ENCODE measurements at places on chromosomes 11 and 22. TPM values are rescaled to one million over a fixed set of nuclear protein-coding genes. Genes with fewer than 3 reads are reported as not detected.

GRCh38 chr11:12746593-12747097, 72.4 kb downstream of the TEAD1 start:
- H3K27ac ChIP-seq: no peak overlapping the region
- peaks cover 35% of the 10 kb centered on the region for H3K27me3 ChIP-seq
- H3K4me1 ChIP-seq: no peaks in the 10 kb centered on the region
- H3K4me3 ChIP-seq: no peak overlapping the region
- no peaks in the 10 kb centered on the region for H3K36me3 ChIP-seq

The APOA5 gene
- not detected for total RNA-seq

The TRPT1 gene
- 35.7 TPM for total RNA-seq

The KRTAP5-8 gene
- total RNA-seq: not detected

DNA sequence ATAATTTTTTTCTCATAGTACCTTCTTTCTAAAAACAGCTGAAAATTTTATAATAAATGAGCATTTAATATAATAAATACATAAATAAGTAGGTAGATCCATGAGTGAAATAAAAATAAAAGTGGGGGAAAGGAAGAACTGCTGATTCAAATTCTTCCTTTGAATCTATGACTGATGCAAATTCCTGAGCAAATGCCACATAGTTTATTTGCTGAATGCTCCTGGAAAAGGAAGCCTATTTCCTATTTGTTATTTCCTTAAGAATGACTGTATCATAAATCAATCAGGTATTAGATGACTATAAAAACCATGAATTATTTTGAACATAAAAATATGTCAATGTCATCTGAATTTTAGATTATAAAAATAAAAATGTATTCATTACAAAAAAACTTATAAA, 16.6 kb downstream of the BTBD10 start:
- peaks cover 38% of the 10 kb centered on the region for H3K4me1 ChIP-seq
- no peaks in the 10 kb centered on the region for H3K36me3 ChIP-seq
- H3K4me3 ChIP-seq: no peak overlapping the region
- DNase-seq: no peak
- H3K27ac ChIP-seq: no peak overlapping the region

DNA sequence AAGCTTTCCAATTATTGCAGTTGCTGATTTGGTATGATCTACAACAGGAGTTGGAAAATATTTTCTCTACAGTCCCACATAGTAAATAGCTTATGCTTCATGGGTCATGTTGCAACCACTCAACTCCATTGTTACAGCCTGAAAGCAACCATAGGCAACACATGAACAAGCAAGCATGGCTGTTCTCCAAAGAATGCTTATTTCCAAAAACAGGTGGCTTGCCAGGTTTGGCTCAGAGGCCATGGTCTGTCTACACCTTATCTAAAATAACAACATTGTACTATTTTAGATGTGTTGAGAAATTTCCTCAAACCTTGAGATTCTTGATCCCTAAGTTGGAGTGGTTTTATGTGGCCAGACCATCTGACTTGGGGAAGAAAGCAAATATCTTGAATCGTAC, 153.9 kb upstream of the MPPED2 start:
- H3K4me3 ChIP-seq: no peak overlapping the region
- H3K27me3 ChIP-seq: no peaks in the 10 kb centered on the region
- H3K36me3 ChIP-seq: no peaks in the 10 kb centered on the region
- no peak for DNase-seq
- H3K27ac ChIP-seq: no peak overlapping the region

DNA sequence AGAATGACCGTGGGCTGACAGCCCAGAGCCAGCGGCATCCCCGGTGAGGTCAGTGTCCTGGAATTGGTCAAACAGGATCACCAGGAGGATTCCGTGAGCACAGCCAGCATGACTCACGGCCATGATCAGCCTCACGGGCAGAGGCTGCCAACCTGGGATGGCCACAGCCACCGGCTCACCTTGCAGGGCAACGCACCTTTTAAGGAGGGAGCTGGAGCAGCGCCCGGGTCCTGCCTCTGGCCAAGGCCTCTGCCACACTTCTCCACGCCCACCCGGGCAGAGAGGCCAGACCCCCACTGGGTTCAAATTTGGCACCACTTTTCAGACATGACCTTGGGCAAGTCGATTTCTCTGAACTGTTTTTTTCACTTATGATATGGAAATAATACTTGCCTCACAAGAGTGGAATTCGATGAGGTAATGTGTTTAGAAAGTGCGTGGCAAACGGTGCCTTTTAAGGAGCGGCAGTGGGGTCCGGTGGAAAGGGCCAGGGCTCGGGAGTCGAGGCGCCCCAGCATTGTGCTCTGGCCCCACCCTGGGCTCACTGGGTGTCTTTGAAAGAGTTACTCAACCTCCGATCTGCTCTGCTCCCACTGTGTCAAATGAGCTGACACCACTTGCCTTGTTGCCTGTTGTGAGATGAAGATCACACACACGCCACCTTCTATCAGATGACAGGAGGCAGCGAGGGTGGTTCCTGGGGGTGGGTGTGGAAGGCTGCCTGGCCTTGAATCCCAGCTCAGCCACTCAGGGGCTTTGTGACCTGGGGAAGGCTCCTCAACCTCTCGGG, 16.0 kb downstream of the TXN2 start:
- DNase-seq: no peak
- H3K4me1 ChIP-seq: peaks cover 10% of the 10 kb centered on the region
- no peak overlapping the region for H3K27ac ChIP-seq
- H3K27me3 ChIP-seq: no peaks in the 10 kb centered on the region
- H3K4me3 ChIP-seq: no peak overlapping the region

The CASP12 gene
- not detected for total RNA-seq

The OR5B21 gene
- total RNA-seq: 3.5 TPM

The BRSK2 gene
- total RNA-seq: 0.33 TPM

The GAL3ST3 gene
- not detected for total RNA-seq

DNA sequence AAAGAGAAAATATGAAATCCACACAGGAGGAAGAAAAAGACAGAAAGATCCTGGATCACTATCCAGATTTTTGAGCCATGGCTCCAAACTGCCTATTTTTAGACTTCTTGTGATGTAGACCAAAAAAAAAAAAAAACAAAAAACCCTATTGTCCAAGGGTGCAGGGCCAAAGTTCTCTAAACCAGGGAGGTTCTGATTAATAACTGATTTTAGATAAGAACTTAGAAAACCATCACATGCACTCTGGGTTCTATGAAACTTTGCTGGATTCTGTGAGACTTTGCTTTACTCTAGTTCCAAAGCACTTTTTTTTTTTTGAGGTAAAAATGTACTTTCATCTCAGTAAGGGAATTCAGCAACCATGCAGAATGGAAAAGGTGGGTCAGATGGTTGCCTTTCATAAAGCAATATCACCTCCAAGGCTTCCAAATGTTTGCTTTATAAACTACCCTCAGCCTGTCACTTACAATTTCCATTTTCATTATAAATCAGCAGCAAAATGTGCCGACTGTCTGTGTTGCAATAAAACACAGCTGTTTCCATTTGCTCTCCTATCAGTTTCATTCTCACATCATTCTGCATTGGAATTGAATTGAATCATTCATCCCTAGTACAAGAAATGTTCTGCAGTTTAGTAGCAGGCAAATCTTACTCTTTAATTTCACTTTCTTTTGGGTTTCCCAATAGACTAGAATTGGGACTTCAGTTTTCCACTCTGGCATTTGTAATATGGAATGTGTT, 1584.3 kb upstream of the RAG2 start:
- no peaks in the 10 kb centered on the region for H3K36me3 ChIP-seq
- no peak overlapping the region for H3K27ac ChIP-seq
- DNase-seq: no peak
- no peaks in the 10 kb centered on the region for H3K27me3 ChIP-seq

GRCh38 chr22:34113381-34113780, 193.1 kb upstream of the LARGE1 start:
- DNase-seq: no peak
- H3K4me1 ChIP-seq: no peaks in the 10 kb centered on the region
- H3K27me3 ChIP-seq: no peaks in the 10 kb centered on the region
- H3K36me3 ChIP-seq: no peaks in the 10 kb centered on the region
- H3K4me3 ChIP-seq: no peak overlapping the region

The KCNQ1OT1 gene
- total RNA-seq: 0.52 TPM

DNA sequence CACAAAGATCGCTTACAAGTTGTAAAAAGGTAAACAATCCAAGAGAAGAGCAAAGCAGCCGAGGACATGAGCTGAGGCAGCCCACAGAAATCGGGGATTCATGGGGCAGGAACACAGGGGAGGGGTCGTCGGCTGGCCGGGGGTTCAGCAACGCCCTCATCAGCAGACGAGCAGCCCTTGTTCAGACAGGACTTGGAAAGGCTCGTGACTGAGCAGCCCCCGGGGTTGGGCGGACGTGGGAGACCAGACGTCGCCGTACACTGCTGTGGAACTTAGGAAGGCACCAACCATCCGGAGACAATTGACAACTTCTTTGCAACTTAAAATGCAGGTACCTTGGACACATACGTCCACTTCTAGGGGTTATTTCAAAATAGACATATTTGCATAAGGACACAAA, 370.5 kb downstream of the BRD1 start:
- H3K27me3 ChIP-seq: peaks cover 5% of the 10 kb centered on the region
- no peak overlapping the region for H3K4me3 ChIP-seq
- H3K27ac ChIP-seq: no peak overlapping the region
- no peak for DNase-seq
- no peaks in the 10 kb centered on the region for H3K4me1 ChIP-seq

GRCh38 chr22:19040391-19040861, 81.8 kb downstream of the DGCR2 start:
- no peak overlapping the region for H3K4me3 ChIP-seq
- H3K36me3 ChIP-seq: peaks cover 9% of the 10 kb centered on the region
- peak; percentile 8 for DNase-seq
- H3K27me3 ChIP-seq: no peaks in the 10 kb centered on the region
- H3K4me1 ChIP-seq: peaks cover 4% of the 10 kb centered on the region
- H3K27ac ChIP-seq: no peak overlapping the region

The MRPL40 gene
- 21.3 TPM for total RNA-seq

DNA sequence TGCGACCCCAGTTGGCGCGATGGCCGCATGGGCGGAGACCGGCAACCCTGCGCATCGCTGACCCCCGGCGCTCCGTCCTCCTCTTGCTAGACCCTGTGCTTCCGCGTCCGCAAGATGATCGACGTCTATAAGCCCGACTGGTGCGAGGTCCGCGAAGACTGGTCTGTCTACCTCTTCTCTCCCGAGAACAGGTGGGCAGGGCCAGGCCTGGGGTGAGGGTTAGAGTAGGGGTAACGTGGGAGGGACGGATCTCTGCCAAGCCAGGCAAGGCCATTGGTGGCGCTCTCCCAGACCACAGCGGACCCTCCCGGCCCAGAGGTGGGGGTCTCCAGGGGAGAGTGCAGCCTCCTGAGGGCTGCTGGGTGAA, 92.1 kb downstream of the CACNA1I start:
- no peak for DNase-seq
- H3K27me3 ChIP-seq: peaks cover 44% of the 10 kb centered on the region
- H3K4me1 ChIP-seq: peaks cover 19% of the 10 kb centered on the region
- peak overlapping the region; percentile 34 for H3K4me3 ChIP-seq
- no peaks in the 10 kb centered on the region for H3K36me3 ChIP-seq

DNA sequence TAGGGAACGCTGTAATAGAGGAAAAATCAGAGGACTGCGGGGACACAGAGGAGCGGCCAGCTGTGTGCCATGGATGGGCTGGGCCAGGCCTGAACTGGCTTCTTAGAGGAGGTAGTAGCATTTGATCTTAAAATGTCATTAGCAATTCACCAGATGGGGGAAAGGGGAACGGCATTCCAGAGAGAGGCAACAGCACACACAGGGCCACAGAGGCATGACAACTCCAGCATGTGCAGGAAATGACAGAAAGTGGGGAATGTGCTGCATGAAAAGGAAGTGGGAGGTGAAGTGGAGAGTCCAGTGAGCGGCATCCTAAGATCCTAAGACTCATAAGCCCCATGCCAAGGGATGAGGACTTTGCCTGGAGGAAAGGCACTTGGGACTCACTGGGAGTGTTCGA, 69.0 kb downstream of the UBASH3B start:
- no peak for DNase-seq
- peak overlapping the region; percentile 41 for H3K4me3 ChIP-seq

The PGR gene
- not detected for total RNA-seq

DNA sequence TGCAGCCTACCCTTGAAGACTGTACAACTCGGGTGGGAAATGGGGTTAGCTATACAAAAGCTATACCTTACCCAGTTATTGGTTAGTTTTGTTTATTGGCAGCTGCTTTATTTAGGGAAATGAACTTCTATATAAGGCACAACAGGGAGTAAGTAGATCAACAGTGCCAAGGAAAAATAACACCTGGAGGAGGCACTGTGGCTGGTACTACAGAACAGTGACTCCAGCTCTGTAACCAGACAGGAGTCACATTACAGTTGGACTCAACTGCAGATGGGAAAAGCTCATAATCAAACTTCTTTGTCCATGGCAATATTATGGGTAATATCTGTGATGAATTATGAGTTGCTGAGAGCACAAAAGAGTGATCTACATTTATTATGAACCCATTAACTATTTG, 14.0 kb downstream of the P4HA3 start:
- no peak overlapping the region for H3K4me3 ChIP-seq
- peaks cover 26% of the 10 kb centered on the region for H3K27me3 ChIP-seq
- H3K36me3 ChIP-seq: peaks cover 4% of the 10 kb centered on the region
- peaks cover 2% of the 10 kb centered on the region for H3K4me1 ChIP-seq

- H3K4me1 ChIP-seq: peaks cover 20% of the 10 kb centered on the region
- peak overlapping the region; percentile 98 for H3K27ac ChIP-seq
- no peaks in the 10 kb centered on the region for H3K36me3 ChIP-seq
Measured at GRCh38 chr22:39144101-39144767, 8.2 kb downstream of the CBX7 start.

The FAT3 gene
- not detected for total RNA-seq

The TMEM135 gene
- 40.3 TPM for total RNA-seq

DNA sequence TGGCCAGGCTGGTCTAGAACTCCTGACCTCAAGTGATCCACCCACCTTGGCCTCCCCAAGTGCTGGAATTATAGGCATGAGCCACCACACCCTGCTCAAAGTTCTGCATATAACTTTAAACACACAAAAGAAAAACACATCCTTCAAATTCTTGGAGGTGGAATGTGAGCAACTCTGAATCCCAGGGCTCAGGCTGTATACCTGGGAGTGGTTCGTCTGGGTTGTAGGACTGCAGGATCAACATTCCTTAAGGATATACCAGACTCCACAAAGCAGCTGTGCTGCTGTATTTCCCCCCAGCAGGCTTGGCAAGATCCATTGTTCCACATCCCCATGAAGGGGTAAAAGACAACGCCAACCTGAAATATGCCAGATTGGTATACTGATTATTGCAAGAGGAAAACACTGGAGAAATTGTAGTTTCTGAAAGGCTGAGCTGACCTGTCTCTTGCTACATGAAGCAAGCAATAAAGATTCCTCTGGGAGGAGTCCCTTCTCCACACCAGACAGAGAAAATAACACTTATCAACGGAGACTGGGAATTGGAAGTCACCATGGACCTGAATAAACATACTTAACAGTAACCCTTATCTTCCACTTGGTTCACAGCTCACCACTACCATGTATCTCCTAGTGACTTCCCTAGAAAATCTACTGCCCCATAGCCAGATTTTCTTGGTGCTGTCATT, 12.2 kb upstream of the RPS3 start:
- no peak overlapping the region for H3K4me3 ChIP-seq
- no peaks in the 10 kb centered on the region for H3K27me3 ChIP-seq
- no peak for DNase-seq
- H3K4me1 ChIP-seq: peaks cover 18% of the 10 kb centered on the region
- no peaks in the 10 kb centered on the region for H3K36me3 ChIP-seq

The APLP2 gene
- 56.2 TPM for total RNA-seq
